ENCODE measurements at places on chromosomes 5 and 9. TPM values are rescaled to one million over a fixed set of nuclear protein-coding genes. Genes with fewer than 3 reads are reported as not detected.

DNA sequence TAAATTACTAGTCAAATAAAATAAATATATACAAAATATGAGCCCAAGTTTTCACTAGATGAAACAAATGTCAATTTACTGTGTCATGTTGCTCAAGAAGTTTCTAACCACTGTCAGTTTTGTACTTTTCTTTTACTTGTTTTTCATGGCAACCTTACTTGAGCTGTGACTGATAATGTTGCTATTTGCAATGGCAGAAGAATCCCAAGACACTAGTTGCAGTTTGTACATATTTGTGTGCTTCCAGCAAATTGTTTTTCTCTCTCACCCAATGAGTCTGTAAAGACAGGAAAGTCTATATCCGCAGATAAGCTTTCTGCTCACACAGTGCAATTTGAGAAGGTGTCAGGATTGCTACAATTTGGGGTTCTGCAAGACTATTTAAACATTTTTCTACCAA, 338.6 kb upstream of the PCSK5 start:
- no peak overlapping the region for H3K27ac ChIP-seq
- no peaks in the 10 kb centered on the region for H3K4me1 ChIP-seq
- H3K4me3 ChIP-seq: no peak overlapping the region
- H3K36me3 ChIP-seq: no peaks in the 10 kb centered on the region
- H3K27me3 ChIP-seq: no peaks in the 10 kb centered on the region

- H3K36me3 ChIP-seq: no peaks in the 10 kb centered on the region
- peak overlapping the region; percentile 58 for H3K4me3 ChIP-seq
- H3K4me1 ChIP-seq: peaks cover 28% of the 10 kb centered on the region
Observed at GRCh38 chr5:132260714-132261551, 3.4 kb downstream of the PDLIM4 start.

DNA sequence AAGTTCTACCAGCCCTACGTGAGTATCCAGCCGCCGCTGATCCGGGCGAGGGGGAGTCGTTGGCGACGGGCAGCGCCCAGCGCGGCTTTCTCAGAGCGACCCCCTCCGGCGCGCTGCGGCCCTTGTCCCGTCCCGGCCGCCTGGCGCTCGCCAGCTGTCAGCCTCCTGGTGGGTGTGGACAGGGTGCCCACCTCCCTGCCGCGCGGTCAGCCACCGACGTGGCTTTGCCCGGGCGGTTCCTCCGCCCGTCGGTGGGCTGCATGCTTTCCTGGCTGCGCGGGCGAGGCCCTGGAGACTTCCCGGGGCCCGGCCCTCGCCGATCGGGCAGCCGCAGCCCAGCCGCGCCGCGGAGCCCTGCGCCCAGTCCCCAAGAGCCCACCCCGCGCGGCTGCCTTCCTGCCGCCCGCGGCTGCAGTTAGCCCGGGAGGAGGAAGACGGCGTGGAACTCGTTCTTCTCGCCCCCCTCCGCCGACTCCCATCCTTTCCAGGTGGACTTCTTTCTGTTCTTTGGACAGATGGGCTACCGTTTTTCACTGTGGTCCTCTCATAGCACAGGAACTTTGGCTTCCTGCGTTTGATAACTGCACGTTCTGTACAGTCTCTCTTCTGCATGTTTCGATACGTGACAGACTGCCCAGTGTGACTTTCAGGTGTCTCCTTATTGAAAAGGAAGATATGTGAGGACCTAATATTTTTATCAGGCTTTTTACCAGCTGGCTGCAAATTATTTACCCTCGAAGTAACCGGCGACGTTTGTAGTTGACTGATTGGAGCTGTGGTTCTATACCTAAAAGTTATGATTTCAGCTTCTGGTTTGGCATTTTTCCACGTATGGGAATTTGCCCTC, 577 bp downstream of the AP3S1 start:
- H3K27ac ChIP-seq: peak overlapping the region; percentile 97
- H3K4me1 ChIP-seq: peaks cover 35% of the 10 kb centered on the region
- DNase-seq: peak; percentile 80
- peaks cover 2% of the 10 kb centered on the region for H3K27me3 ChIP-seq
- H3K4me3 ChIP-seq: peak overlapping the region; percentile 98

DNA sequence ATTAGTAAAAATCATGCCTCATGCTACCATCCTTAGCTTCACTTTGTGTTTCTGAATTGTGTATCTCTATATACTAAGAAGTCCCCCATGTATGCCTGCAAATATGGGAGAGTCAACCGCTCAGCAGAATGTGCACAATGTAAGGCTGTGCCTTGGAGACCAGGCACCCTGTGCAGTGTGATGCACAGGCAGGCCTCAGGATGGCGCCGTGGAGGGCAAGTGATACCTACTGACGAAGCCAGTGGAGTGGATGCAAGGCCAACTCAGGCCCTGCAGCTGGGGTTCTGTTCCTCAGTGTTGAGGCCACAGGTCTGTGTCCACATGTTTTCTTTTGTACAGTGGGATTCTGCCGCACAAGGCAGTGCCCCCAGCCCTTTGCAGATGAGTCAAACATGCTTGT, 28.4 kb downstream of the SYK start:
- no peak for DNase-seq
- H3K27me3 ChIP-seq: no peaks in the 10 kb centered on the region
- H3K4me3 ChIP-seq: no peak overlapping the region
- no peak overlapping the region for H3K27ac ChIP-seq
- peaks cover 5% of the 10 kb centered on the region for H3K36me3 ChIP-seq
- H3K4me1 ChIP-seq: peaks cover 12% of the 10 kb centered on the region

GRCh38 chr5:139082813-139083498, 115.2 kb downstream of the SIL1 start:
- H3K36me3 ChIP-seq: peaks cover 4% of the 10 kb centered on the region
- no peaks in the 10 kb centered on the region for H3K4me1 ChIP-seq
- H3K4me3 ChIP-seq: no peak overlapping the region
- peaks cover 5% of the 10 kb centered on the region for H3K27me3 ChIP-seq
- no peak overlapping the region for H3K27ac ChIP-seq
- DNase-seq: no peak

- DNase-seq: no peak
- H3K4me1 ChIP-seq: peaks cover 17% of the 10 kb centered on the region
- no peak overlapping the region for H3K27ac ChIP-seq
- H3K4me3 ChIP-seq: no peak overlapping the region
- H3K27me3 ChIP-seq: peaks cover 4% of the 10 kb centered on the region
Observed at GRCh38 chr9:94607423-94607691, 13.7 kb upstream of the FBP2 start.

DNA sequence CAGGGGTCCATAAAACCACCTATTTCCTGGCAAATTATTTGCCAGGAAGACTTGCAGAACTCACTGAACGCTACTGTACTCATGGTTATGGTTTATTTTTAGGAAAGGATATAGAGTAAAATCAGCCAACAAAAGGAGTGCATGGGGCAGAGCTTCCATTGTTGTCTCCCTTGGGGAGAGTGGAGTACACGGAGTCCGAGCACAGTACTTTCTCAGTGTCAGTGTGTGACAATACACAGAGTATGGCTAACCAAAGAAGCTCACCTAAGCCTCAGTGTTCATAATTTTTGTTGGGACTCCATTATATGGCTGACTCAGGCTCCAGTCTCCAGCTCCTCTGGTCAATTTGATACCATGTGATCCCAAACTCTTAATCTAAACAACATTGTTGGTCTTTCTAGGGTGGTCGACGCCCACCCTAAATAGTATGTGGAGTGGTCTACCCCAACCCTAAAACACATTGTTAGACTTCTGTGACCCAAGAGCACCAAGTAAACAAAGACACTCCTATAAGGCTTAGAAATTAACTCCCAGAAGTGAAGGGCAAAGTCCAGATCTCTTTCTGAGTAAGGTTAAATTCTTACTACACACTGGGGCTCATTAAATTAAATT, 74.9 kb downstream of the SLC44A1 start:
- H3K27me3 ChIP-seq: peaks cover 3% of the 10 kb centered on the region
- no peak for DNase-seq
- H3K4me1 ChIP-seq: no peaks in the 10 kb centered on the region
- H3K36me3 ChIP-seq: no peaks in the 10 kb centered on the region
- no peak overlapping the region for H3K27ac ChIP-seq
- H3K4me3 ChIP-seq: no peak overlapping the region

GRCh38 chr5:180253036-180253824, 38.7 kb downstream of the MAPK9 start:
- no peak overlapping the region for H3K27ac ChIP-seq
- DNase-seq: no peak
- peaks cover 3% of the 10 kb centered on the region for H3K27me3 ChIP-seq
- peaks cover 69% of the 10 kb centered on the region for H3K36me3 ChIP-seq
- H3K4me1 ChIP-seq: no peaks in the 10 kb centered on the region

GRCh38 chr9:131677444-131678180, 62.3 kb downstream of the RAPGEF1 start:
- no peaks in the 10 kb centered on the region for H3K36me3 ChIP-seq
- DNase-seq: no peak
- peaks cover 75% of the 10 kb centered on the region for H3K4me1 ChIP-seq

DNA sequence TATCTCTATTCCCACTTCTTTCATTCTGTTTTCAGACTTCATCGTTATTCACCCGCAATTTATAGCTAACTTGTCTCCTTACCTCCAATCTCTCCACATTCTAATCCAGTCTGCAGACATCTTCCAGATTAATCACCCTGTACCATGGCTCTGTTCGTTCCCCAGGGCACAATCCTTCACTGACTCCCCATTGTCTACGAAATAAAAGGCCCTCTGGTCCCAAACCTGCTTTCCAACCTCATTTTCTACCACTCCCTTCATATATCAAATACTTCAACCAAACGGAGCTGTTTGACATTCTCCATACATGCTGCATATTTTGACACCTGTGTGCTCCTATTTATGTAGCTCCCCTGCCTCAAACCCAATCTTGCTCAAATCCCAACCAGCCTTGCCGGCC, 1720.6 kb upstream of the WWC1 start:
- DNase-seq: no peak
- no peaks in the 10 kb centered on the region for H3K4me1 ChIP-seq
- no peaks in the 10 kb centered on the region for H3K27me3 ChIP-seq
- H3K4me3 ChIP-seq: no peak overlapping the region
- H3K27ac ChIP-seq: no peak overlapping the region

DNA sequence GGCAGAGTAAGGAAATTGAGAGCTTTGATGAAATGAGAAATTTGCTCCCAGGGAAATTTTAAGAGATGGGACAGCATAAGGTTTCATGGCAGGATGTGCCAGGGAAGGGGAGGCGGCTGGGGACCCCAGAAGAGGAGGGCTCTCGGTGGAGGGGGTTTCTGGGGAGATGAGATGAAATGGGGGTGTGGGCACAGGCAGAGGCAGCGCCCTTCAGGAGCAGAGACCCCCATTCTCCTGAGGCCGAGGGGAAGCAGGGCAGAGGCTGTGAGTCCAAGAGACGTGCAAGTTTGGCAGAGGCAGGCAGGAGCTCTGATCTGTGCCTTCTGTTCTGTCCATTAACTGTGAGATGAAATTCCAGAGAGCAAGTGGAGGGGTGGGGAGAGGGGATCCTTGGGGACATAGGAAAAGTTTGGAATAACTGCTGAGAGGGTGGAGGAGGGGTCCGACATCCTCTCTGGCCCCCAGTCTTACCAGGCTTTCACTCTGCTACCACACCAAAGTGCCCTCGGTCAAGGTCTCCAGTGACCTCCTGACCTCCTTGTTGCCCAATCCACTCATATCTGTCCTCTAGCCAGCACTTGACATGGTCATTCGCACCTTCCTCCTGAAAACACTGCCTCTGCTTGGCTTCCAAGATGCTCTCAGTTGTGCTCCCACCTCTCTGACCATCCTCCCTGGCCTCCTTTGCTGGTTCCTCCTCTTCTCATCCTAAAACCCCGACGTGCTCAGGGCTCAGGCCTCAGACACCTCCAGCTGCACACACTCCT, 108.1 kb upstream of the MVB12B start:
- H3K4me3 ChIP-seq: peak overlapping the region; percentile 50
- peaks cover 25% of the 10 kb centered on the region for H3K36me3 ChIP-seq
- peaks cover 14% of the 10 kb centered on the region for H3K27me3 ChIP-seq
- no peak for DNase-seq
- peaks cover 27% of the 10 kb centered on the region for H3K4me1 ChIP-seq

DNA sequence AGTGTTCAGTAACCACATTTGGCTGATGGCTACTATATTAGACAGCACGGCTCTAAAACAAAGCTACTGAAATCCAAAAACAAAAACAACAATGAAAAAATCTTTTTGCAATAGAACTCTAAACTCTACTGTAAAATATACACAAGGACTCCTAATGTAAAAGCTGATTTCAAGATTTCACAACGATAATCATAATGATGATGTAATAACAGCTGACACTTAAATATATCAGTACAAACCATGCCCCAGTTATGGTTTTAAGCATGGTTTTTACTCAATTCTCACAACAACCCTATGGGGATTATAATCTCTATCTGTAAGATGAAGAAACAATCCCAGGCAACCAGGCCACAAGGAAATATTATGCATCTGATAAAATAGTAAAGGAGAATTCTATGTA, 3.3 kb downstream of the ZNF300 start:
- no peak overlapping the region for H3K27ac ChIP-seq
- DNase-seq: no peak
- peaks cover 79% of the 10 kb centered on the region for H3K36me3 ChIP-seq
- peaks cover 14% of the 10 kb centered on the region for H3K27me3 ChIP-seq
- no peaks in the 10 kb centered on the region for H3K4me1 ChIP-seq

DNA sequence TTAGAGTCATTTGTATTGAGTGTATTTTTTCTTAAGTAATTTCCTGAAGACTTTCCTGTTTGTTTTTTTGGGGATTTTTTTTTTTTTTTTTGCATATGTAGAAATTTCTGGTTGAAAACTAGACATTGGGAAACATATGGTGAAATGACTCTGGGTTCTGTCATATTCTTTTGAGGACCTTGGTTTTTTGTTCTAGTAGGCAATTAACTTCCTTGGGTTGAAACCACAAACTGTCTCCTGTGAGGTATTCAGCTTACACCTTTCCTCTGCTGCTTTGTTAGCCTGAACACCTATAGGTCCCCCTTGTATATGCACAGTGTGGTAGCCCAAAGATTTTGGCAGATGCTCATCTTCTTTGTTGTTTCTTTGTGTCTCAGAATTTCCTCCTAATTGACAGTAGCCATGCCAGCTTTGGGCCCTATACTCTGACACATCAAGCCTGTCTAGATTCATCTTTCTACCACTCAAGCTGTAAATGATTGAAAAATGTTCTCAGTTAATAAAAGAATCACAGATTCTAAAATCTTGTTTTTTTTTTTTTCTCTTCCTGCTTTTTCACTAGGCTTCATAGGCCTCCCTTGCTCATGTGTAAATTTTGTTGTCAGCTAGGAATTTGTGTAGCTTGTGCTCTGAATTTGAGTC, 140.6 kb downstream of the COMMD10 start:
- peaks cover 28% of the 10 kb centered on the region for H3K4me1 ChIP-seq
- H3K27me3 ChIP-seq: no peaks in the 10 kb centered on the region
- peak overlapping the region; percentile 60 for H3K27ac ChIP-seq
- H3K36me3 ChIP-seq: peaks cover 10% of the 10 kb centered on the region
- no peak for DNase-seq

- H3K27ac ChIP-seq: no peak overlapping the region
- no peak for DNase-seq
- peaks cover 4% of the 10 kb centered on the region for H3K27me3 ChIP-seq
- H3K4me1 ChIP-seq: peaks cover 6% of the 10 kb centered on the region
Observed at GRCh38 chr5:134437340-134437846, 25.7 kb upstream of the CDKN2AIPNL start.

GRCh38 chr5:3546028-3546427, 49.6 kb upstream of the IRX1 start:
- DNase-seq: no peak
- no peaks in the 10 kb centered on the region for H3K36me3 ChIP-seq
- no peak overlapping the region for H3K27ac ChIP-seq
- H3K4me3 ChIP-seq: no peak overlapping the region
- peaks cover 2% of the 10 kb centered on the region for H3K27me3 ChIP-seq
- H3K4me1 ChIP-seq: no peaks in the 10 kb centered on the region

ABLIM3 gene
- total RNA-seq: 19.0 TPM

SLC2A8 gene
- 30.6 TPM for total RNA-seq

GALNT12 gene
- total RNA-seq: 2.7 TPM

ZNF354C gene
- total RNA-seq: 11.4 TPM

PAEP gene
- not detected for total RNA-seq

CDO1 gene
- total RNA-seq: 136 TPM

C5orf52 gene
- total RNA-seq: not detected

Data from glutamatergic neuron (in vitro differentiated cells).